ENCODE measurements at places on chromosomes 4 and X. TPM values are rescaled to one million over a fixed set of nuclear protein-coding genes. Genes with fewer than 3 reads are reported as not detected.

- peaks cover 3% of the 10 kb centered on the region for H3K4me1 ChIP-seq
- no peak overlapping the region for H3K4me3 ChIP-seq
These were observed 239.5 kb upstream of the TET2 start for GRCh38 chr4:104907074-104907649.

- peaks cover 2% of the 10 kb centered on the region for H3K36me3 ChIP-seq
- peak overlapping the region; percentile 55 for H3K27ac ChIP-seq
- DNase-seq: no peak
- no peaks in the 10 kb centered on the region for H3K27me3 ChIP-seq
These were observed 321 bp upstream of the HPRT1 start for GRCh38 chrX:134459683-134460004.

DNA sequence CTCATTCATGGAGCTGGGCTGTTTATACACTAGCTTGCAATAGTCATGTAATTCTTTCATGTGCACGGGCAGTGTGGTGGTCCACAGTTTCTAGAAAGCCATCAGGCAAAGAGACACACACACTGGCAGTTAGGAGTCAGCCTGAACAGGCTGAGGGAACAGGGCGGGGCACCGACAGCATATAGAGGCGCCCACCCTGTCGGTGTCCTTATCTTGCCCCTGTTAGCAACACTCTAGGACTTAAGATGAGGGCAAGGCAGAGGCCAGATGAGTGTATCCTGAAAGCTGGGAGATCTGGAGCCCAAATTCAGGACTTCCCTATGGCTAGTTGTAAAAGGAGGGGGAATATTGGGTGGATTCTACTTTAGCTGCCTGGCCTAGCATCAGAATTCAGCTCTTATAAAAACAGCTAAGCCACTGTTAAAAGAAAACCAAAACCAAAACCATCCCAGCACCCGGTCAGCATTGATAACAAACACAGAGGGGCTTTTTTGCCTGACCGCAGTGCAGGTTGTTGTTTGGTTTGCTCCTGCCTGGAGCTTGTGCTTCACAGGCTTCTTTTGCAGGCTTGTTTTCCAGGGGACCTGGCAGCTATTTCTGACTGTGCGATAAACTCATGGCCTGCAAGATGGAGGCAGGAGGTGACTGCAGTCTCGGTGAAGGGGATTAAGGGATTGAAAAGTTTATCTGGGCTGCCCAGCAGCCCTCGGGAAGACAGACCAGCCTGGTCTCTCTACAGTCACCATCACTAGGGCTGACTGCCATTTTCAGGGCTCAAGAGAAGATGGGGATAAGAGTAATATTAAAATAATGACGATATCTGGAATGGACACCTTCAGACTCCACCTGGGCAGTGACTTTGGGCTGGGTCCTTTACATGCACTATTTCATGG, 638.9 kb downstream of the MID1IP1 start:
- H3K4me1 ChIP-seq: peaks cover 44% of the 10 kb centered on the region
- peak; percentile 44 for DNase-seq
- no peaks in the 10 kb centered on the region for H3K36me3 ChIP-seq
- H3K4me3 ChIP-seq: no peak overlapping the region
- H3K27ac ChIP-seq: peak overlapping the region; percentile 89

- no peak overlapping the region for H3K4me3 ChIP-seq
- peaks cover 43% of the 10 kb centered on the region for H3K36me3 ChIP-seq
- H3K27me3 ChIP-seq: no peaks in the 10 kb centered on the region
- DNase-seq: no peak
These were observed 57.9 kb downstream of the CCKAR start for GRCh38 chr4:26432419-26432818.

- H3K36me3 ChIP-seq: no peaks in the 10 kb centered on the region
- DNase-seq: peak; percentile 15
- H3K27ac ChIP-seq: peak overlapping the region; percentile 81
- H3K4me1 ChIP-seq: peaks cover 5% of the 10 kb centered on the region
- H3K4me3 ChIP-seq: peak overlapping the region; percentile 69
These were observed 29.0 kb downstream of the PDHA1 start for GRCh38 chrX:19372547-19373331.

DNA sequence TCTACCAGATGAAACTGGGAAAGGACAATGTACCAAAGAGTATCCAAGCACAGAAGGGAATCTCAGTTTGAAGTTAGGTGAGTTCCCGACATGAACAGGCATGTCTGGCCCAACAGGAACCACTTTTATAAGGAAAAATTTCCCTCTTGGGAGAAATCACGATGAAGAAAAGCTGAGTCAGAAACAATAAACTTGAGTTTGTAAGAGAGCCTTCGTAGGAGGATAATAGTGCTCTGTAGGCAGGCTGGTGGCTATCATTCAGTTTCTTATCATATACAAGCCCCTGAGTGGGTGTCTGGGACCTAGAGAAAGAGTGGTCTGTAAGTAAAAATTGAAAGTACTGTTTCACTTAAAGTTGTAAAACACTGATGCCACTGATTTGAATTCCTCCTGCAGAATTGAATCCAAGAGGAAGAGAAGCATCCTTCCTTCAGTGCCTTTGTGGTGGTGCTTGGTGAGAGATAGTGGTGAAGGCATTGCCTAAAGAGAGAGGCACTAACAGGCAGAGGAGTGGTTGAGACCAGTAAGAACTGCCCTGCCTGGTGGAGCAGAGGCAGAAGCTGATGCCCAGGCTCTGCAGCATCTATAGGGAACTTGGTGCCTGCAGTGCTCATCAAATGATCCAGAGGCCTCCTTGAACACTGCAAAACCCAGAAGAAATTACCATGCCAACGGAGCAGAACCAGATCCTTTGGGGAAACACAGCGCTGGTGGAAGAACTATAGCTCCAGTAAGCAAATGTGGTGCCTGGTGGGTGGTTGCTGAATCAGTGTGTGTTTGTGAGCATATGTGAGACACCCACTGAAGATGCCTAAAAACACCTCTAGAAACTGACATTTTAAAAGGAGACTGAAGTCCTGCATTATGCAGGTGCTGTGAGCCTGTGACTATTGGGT, 31.7 kb upstream of the METAP1 start:
- peaks cover 2% of the 10 kb centered on the region for H3K4me1 ChIP-seq
- H3K4me3 ChIP-seq: no peak overlapping the region
- H3K36me3 ChIP-seq: no peaks in the 10 kb centered on the region
- H3K27me3 ChIP-seq: no peaks in the 10 kb centered on the region
- DNase-seq: no peak

The ARSJ gene
- total RNA-seq: not detected

GRCh38 chr4:28784188-28784587, 1923.5 kb downstream of the STIM2 start:
- no peak overlapping the region for H3K27ac ChIP-seq
- H3K36me3 ChIP-seq: no peaks in the 10 kb centered on the region
- DNase-seq: no peak
- no peak overlapping the region for H3K4me3 ChIP-seq

- peaks cover 8% of the 10 kb centered on the region for H3K27me3 ChIP-seq
- H3K4me3 ChIP-seq: no peak overlapping the region
- no peaks in the 10 kb centered on the region for H3K4me1 ChIP-seq
- no peak for DNase-seq
- H3K36me3 ChIP-seq: no peaks in the 10 kb centered on the region
These were observed 40.8 kb downstream of the C4orf46 start for GRCh38 chr4:158630893-158631292.

DNA sequence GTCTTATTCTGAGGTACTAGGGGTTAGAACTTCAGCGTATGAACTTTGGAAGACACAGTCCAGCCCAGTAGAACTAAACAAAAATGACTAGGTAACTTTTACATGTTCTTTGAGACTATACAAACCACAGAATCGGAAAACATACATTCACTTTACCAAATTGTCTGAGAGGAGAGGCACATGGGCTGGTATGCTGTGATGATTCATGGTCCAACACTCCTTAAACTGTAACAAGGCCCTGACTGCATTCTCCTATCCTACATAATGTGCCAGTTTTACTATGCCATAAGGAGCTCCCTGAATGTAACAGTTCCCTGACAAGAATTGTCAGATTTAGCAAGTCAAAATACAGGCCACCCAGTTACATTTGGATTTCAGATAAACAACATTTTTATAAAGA, 640.0 kb downstream of the RAB28 start:
- no peak overlapping the region for H3K4me3 ChIP-seq
- no peaks in the 10 kb centered on the region for H3K36me3 ChIP-seq
- H3K4me1 ChIP-seq: no peaks in the 10 kb centered on the region
- peaks cover 9% of the 10 kb centered on the region for H3K27me3 ChIP-seq
- no peak overlapping the region for H3K27ac ChIP-seq

DNA sequence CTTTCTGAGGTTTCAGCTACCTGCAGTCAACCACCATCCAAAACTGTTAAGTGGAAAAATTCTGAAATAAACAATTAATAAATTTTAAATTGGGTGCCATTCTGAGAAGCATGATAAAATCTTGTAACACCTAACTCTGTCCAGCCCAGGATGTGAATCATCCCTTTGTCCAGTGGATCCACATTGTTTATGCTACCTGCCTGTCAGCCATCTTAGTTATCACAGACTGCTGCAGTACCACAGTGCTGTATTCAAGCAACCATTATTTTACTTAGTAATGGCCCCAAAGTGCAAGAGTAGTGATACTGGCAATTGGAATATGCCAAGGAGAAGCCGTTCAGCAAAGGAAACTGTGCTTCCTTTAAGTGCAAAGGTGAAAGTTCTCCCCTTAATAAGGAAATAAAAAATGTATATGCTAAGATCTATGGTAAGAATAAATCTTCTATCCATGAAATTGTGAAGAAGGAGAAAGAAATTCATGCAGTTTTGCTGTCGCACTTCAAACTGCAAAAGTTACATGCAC, 20.6 kb downstream of the CAMK2D start:
- peaks cover 41% of the 10 kb centered on the region for H3K36me3 ChIP-seq
- peaks cover 41% of the 10 kb centered on the region for H3K4me1 ChIP-seq
- H3K4me3 ChIP-seq: no peak overlapping the region
- DNase-seq: no peak
- H3K27me3 ChIP-seq: no peaks in the 10 kb centered on the region

GRCh38 chr4:147733716-147734344, 1.9 kb downstream of the ARHGAP10 start:
- H3K4me3 ChIP-seq: peak overlapping the region; percentile 85
- H3K27ac ChIP-seq: no peak overlapping the region
- no peaks in the 10 kb centered on the region for H3K36me3 ChIP-seq
- peaks cover 3% of the 10 kb centered on the region for H3K27me3 ChIP-seq
- no peak for DNase-seq

- H3K27me3 ChIP-seq: peaks cover 2% of the 10 kb centered on the region
- H3K27ac ChIP-seq: no peak overlapping the region
- peak; percentile 27 for DNase-seq
These were observed 117.3 kb downstream of the DRD5 start for GRCh38 chr4:9898596-9899305.

The PROM1 gene
- 0.35 TPM for total RNA-seq

The CDX4 gene
- total RNA-seq: not detected

GRCh38 chrX:51336584-51336983, 4.0 kb downstream of the NUDT10 start:
- peak; percentile 39 for DNase-seq
- H3K4me1 ChIP-seq: peaks cover 1% of the 10 kb centered on the region
- H3K27me3 ChIP-seq: peaks cover 3% of the 10 kb centered on the region
- no peaks in the 10 kb centered on the region for H3K36me3 ChIP-seq

The NCAPG gene
- total RNA-seq: 82.8 TPM

GRCh38 chrX:50157545-50158135, 43.2 kb downstream of the AKAP4 start:
- H3K27me3 ChIP-seq: no peaks in the 10 kb centered on the region
- no peak overlapping the region for H3K27ac ChIP-seq
- no peaks in the 10 kb centered on the region for H3K4me1 ChIP-seq
- H3K4me3 ChIP-seq: no peak overlapping the region
- no peaks in the 10 kb centered on the region for H3K36me3 ChIP-seq

GRCh38 chr4:159455675-159456237, 352.9 kb downstream of the RAPGEF2 start:
- H3K4me3 ChIP-seq: no peak overlapping the region
- H3K27ac ChIP-seq: no peak overlapping the region
- H3K27me3 ChIP-seq: peaks cover under 1% of the 10 kb centered on the region
- no peaks in the 10 kb centered on the region for H3K36me3 ChIP-seq

GRCh38 chr4:37780444-37781130, 45.9 kb upstream of the PGM2 start:
- peaks cover 18% of the 10 kb centered on the region for H3K4me1 ChIP-seq
- peak; percentile 47 for DNase-seq
- H3K27me3 ChIP-seq: no peaks in the 10 kb centered on the region
- peak overlapping the region; percentile 53 for H3K27ac ChIP-seq
- H3K36me3 ChIP-seq: peaks cover 4% of the 10 kb centered on the region
- no peak overlapping the region for H3K4me3 ChIP-seq

DNA sequence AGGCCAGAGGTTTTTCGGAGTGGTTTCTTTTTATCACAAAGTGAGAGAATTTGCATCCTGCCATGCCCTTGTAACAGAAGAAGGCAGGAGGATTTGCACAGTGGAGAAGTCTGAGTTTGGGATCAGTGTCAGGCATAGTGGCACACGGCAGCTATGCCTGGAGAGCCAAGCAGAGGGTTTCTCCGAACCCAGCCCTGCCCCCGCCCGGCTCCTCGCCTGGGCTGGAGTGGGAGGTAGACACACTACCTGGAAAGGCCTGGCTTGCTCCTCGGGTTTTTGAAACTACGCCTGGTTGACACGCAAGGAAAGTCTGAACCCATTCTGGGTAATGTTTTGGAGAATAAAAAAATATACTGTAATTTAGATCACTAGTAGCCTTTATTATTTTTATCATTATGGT, 1653.6 kb upstream of the TENM3 start:
- no peak overlapping the region for H3K27ac ChIP-seq
- H3K27me3 ChIP-seq: no peaks in the 10 kb centered on the region
- DNase-seq: no peak
- no peaks in the 10 kb centered on the region for H3K4me1 ChIP-seq

The GAGE13 gene
- total RNA-seq: not detected

GRCh38 chrX:8783097-8783713, 18.0 kb downstream of the FAM9A start:
- H3K4me3 ChIP-seq: peak overlapping the region; percentile 33
- H3K4me1 ChIP-seq: peaks cover 2% of the 10 kb centered on the region
- no peak overlapping the region for H3K27ac ChIP-seq
- no peaks in the 10 kb centered on the region for H3K36me3 ChIP-seq
- H3K27me3 ChIP-seq: no peaks in the 10 kb centered on the region
- peak; percentile 60 for DNase-seq

The MAGED4B gene
- total RNA-seq: 0.95 TPM

GRCh38 chr4:109947918-109948317, 35.2 kb downstream of the EGF start:
- peaks cover 2% of the 10 kb centered on the region for H3K27me3 ChIP-seq
- H3K4me1 ChIP-seq: peaks cover 54% of the 10 kb centered on the region
- no peak overlapping the region for H3K4me3 ChIP-seq

GRCh38 chr4:147825451-147826287, 93.8 kb downstream of the ARHGAP10 start:
- H3K4me1 ChIP-seq: peaks cover 2% of the 10 kb centered on the region
- H3K36me3 ChIP-seq: peaks cover 10% of the 10 kb centered on the region
- no peak overlapping the region for H3K4me3 ChIP-seq
- no peak overlapping the region for H3K27ac ChIP-seq
- no peak for DNase-seq

- H3K36me3 ChIP-seq: no peaks in the 10 kb centered on the region
- H3K4me3 ChIP-seq: no peak overlapping the region
- no peaks in the 10 kb centered on the region for H3K4me1 ChIP-seq
- H3K27me3 ChIP-seq: no peaks in the 10 kb centered on the region
- DNase-seq: no peak
These were observed 527.3 kb downstream of the GABRG1 start for GRCh38 chr4:45596379-45597101.

The UCP1 gene
- not detected for total RNA-seq
